CD4-positive, alpha-beta T cell treated with Interferon alpha-2 for 1 hour (primary cell): ENCODE measurements at places on chromosomes 12 and 14.

GRCh38 chr12:68470664-68471328 is 138.6 kb upstream of the MDM1 start:
- DNase-seq = no peak

DNA sequence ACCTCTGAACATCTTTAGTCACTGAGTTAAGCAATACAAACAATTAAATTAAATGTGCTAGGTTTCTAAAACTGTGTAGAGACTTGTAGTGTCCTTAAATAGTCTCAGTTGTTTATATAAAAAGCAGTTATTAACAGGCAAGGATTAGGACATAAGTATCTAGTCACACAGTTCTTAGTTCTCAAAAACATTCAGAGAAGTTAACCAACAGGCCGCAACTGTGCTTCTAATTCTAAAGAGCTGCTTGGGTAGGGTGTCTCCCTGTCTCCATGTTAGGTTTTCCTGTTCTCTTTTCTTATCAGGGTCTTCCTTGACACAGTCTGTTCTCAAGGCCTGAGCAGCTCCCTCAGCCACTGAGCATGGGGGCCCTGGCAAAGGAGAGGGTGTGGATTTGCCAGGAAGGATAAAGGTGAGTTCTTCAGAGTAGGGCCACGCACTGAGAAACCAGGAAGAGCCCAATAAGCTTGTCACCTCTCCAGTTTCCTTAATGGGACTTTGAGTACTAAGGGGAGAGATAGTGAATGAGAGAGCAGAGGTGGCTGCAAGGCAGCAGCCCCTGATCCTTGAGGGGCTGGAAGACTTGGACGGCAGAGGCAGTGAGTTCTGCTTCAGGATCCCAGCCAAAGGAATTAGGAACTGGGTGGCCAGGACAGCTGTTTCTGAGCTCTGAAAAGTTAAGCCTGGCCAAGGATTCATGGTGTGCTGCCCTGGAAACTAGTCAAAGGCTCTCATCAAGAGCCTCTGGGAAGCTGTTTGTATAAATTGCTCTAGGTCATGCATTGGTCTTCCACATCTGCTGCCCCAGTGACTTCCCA is 177.3 kb downstream of the MYRFL start:
- no peak for DNase-seq

GRCh38 chr12:65742018-65743010 is 82.0 kb upstream of the HMGA2 start:
- DNase-seq = no peak

DNA sequence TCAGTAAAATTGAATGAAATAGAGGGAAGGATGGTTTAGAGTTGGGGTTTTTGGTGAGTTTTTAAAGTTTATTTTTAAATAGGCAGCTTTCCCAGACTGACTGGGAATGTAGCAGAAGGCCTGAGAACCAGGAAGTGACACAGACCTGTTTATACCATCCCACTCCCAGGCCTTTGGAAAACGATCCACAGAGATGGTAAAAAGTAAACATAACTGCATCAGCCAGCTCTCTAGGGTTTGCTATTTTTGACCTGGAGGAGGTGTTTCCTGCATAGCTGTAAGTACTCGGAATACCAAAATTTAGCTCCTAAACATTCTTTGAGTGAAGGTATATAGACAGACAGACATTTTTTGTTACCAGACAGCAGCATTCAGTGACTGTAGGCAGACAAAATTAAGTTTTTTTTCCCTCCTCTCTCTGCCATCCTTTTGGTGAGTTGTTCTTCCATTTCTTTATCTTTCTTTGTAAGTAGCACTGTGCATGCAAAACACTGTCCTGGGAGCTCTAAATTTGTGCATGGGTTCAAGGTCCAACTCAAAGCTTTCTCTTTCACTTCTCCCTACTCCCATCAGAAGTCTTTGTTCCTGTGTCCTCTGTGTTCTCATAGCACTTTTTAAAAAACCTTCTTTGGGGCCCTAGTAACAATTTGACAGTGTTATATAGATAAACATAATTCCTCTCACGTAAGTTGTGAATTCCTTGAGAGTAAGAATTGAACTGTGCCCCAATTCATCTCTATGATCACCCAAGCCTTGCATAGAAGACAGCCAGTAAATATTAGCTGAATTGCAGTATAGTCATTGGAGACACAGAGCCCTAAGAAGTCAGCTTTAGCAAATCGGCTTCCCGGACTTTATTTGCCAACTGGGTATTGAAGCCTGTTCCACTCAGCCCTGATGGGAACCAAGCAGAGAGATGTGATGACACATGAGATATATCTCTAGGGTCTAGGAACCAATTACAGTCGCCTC is 37.4 kb downstream of the SUSD6 start:
- no peak for DNase-seq

GRCh38 chr14:56340932-56341331 is 222.7 kb downstream of the PELI2 start:
- no peak for DNase-seq

GRCh38 chr12:49784756-49785409 is 43.3 kb downstream of the NCKAP5L start:
- DNase-seq = no peak

GRCh38 chr14:76958980-76959710 is 69.4 kb downstream of the IRF2BPL start:
- DNase-seq = no peak

DNA sequence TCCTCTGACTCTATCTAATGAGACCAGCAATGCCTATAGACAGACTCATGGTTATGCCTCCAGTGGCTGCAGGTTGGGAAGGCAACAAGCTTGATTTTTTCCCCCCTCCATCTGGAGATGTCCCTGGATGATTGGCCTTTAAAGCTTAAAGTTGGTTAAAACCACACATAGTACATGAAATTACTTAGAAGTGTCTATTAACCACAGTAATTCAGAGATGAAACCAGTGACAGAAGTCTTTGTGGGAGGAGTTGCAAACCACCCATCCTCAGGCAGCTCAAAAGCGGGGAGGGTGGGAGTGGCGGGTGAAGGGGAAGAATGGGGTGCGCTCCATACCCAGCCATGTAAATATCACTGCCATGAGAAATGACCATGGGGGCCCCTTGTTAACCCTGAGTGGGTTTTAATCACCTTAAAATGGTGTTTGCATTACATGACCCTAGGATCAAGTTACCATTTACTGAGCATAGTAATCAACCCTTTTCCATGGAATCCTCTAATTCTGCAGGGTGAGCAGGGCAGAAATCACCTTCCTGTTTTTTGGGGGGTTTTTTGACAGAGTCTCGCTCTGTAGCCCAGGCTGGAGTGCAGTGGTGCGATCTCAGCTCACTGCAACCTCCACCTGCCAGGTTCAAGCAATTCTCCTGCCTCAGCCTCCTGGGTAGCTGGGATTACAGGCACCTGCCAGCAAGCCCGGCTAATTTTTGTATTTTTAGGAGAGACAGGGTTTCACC is 133.5 kb downstream of the FOXN3 start:
- no peak for DNase-seq

DNA sequence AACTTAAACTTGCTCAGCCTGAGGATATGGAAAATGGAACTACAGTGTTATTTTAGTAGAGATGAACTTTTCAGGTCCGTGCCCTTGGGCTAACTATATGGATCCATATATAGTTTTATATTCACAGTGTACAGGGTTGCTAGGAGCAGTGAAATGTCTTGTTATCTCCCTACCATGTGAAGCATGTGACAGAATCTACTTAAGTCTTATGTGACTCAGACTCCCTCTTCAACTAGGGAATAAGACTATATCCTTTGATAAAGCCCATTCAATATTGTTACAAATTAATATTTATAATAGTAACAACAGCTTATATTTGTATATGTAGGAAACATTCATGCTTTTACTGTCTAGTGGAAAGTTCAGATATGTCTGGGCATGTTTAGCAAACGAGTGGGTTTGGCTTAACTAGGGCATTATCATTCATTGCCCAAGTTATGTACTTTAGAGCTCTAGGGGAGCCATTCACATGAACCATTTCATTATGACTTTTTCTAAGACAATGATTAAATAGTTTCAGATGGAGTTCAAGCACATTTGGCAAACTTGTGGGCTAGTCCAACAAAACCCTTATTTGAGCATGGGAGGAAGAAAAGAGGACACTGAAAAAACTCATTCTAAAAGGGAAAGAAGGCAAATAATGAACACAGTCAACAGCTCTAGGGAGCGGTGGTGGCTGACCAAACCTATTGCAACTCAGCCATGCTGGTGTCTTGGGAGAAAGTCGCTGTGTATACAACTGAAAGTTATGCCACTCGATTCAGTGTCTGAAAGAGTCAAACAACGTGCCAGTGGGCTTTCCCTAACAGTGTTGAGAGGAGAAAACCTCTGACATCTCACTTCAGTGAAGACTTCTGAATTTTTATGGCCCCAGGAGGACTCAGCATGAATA is 305.9 kb upstream of the G2E3 start:
- DNase-seq = no peak

DNA sequence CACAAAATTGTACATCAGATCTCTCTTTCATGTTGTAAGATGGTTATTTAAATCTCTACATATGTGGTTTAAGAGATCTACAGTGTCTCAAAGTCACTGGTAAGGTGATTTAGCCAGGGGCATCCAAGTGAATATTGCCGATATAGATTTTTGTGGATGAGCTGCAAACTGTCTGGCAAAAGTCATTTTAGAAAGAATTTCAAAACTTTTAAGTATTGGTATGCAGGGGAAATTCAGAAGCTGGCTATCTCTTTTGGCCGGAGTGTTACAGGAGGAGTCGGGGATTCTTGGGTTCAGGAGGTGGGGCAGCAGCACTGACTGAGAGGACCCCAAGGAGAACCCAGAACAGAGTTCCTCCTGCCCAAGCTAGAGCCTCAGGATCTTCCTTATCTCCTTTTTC is 69.9 kb downstream of the PTHLH start:
- DNase-seq = no peak

DNA sequence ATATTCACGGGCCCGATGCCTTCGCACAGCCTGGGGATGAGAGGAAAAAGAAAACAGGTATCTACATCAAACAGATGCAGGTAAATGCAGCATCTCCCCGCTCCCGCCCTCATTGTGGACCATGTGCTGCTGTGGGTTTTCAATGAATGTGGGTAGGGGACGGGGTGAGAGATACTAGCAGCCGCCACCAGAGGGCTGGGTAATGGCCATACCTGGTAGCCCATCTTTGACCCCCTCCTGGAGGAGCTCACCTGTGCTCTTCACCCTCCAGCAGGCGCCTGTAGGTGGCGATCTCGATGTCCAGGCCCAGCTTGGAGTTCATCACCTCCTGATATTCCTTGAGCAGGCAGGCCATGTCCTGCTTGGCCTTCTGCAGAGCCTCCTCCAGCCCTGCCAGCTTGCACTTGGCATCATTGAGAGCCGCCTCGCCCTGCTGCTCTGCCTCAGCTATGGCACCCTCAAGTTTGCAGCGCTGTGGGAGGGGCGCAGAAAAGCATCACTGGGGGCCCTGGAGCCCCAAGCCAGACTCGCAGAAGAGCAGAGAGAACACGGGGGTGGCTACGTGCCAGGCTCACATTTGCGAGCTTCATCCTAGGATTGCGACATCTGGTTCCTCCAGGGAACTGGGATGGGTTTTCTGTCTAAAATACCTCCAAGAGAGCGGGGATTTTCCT is 10.2 kb downstream of the KRT82 start:
- DNase-seq = no peak
